ENCODE measurements at places on chromosomes 13 and 19.

GRCh38 chr19:34976611-34977010 lies 12.6 kb upstream of the ZNF792 start:
- no peak for DNase-seq

GRCh38 chr13:108944760-108945159 lies 315.3 kb downstream of the MYO16 start:
- DNase-seq = no peak

GRCh38 chr13:113631341-113632095 lies 26.5 kb downstream of the ATP4B start:
- DNase-seq = no peak

DNA sequence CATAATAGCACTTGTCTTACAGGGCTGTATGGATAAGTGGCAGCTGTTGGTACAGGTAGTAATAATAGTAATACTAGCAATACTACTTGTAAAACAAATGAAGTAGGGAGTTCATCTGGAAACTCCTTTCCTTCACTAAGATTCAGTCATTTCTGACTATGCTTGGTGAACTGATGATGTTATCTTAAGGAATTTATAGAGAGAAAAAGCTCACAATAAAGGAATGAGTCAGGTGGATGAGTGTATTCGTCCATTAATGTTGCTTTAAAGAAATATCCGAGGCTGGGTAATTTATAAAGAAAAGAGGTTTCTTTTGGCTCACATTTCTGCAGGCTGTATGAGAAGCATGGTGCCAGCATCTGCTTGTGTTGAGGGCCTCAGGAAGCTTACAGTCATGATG lies 477.3 kb downstream of the KLF12 start:
- DNase-seq = no peak

GRCh38 chr13:38824342-38824741 lies 137.5 kb downstream of the FREM2 start:
- no peak for DNase-seq

- no peak for DNase-seq
Measured at GRCh38 chr13:76798037-76798436, 88.2 kb downstream of the KCTD12 start.

GRCh38 chr13:97422118-97423054 lies 11.6 kb upstream of the RAP2A start:
- DNase-seq = no peak

DNA sequence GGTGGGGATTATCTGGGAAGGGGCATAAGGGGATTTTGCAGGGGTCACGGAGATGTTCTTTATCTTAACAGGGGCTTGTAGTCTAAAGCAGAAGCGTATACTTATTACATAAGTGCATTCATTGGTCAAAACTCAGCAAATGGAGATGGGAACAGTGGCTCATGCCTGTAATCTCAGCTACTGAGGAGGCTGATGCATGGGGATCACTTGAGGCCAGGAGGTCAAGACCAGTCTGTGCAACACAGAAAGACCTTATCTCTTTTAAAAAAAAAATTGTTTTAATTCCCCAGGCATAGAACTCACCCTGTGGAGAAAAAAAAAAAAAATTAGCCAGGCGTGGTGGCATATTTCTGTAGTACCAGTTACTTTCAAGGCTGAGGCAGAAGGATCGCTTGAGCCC lies 18.9 kb downstream of the FAM187B start:
- no peak for DNase-seq

DNA sequence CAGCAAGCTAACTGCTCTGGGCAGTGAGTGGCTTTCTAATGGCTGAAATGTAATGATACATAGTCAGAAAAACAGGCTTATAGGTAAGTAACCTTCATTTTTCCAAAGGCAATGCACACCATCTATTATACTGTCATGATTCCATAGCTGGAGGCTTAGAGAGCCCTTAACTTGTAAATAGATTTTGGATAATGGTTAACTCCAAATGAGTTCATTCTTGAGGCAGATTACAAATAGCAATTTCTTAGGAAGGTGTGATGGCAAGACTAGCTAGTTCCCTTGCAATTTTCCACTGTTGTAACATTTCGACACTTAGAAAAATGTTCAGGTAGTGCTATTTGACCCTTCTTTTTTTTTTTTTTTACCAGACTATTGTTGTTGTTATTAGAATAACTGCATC lies 789.8 kb upstream of the PCDH9 start:
- DNase-seq = no peak

- no peak for DNase-seq
Measured at GRCh38 chr19:28213470-28214082, 999.4 kb downstream of the UQCRFS1 start.

DNA sequence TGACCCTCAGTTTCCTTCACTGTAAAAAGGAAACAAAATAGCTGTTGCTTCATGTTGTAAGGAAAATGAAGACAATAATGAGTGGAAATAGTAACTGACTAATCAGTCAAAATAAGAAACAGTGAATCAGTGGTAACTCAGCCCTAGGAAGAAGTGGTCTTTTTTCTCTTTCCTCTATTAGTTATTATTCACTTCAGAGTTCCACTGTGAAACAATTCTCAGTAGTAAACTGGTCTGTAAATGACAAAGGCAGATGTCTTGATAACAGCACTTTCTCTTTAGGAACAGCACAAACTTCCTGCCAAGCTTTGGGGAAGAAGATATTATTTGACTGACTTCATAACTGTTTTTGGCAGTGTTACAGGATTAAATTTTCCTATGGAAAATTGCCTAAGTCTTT lies 600.5 kb upstream of the KLHL1 start:
- DNase-seq = no peak

DNA sequence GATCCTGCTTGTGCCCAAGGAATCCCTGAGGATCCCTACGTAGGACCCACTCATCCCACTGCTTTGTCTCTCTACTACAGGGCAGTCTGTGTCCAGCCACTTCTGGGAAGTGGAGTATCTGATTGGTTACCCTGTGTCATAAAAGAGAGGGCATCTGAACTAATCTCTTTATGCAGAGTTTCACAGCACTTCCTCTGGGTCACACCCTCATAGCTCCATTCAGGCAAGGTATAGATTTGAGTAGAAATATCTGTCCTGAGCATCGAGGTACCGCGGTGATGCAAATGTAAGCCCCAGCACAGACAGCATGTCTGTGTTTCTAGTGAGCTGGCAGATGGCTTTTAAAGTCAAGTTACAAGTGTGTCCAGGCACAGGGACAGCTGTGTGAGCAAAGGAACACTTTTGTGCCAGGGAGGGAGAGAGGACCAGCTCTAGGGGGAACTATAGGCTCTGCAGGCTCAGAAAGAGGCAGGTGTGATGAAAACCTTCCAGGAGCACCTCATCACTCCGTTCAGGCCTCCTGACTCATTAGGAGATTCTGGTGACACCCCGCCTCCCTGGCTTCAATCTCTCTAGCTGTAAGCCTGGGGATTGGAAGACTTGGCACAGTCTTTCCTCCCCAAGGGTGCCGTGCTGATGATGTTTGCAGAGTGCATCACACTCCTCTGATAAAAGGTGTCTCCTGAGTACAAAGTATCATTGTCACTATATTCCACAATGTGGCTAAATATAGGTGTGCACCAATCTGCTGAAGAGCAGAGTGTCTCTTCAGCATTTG lies 84.3 kb upstream of the UBL3 start:
- DNase-seq = no peak

- no peak for DNase-seq
Measured at GRCh38 chr13:105894697-105895096, 640.8 kb downstream of the EFNB2 start.
